ENCODE measurements at places on chromosomes 16 and 17.

GRCh38 chr16:27538528-27538927, 11.2 kb downstream of the GTF3C1 start:
- no peak for DNase-seq

DNA sequence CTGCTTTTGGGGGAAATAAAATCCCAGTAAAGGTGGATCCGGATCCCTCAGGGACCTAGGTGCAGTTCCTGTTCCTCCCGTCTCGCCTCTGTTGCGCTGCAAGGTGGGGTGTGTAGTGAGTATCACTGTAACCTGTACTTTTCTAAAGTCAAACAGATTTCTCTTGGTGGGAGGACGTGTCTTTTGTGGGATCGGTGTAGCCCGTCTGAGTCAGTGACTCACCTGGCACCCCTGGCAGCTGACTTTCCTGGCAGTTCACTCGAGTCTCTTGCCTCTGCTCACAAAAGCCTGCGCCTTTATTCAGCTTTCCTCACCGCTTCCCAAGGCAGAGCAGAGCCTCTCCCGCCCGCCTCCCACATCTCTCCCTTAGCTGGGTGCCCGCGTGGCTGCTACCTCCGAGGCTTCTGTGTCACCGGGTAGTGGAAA, 85.7 kb downstream of the CMIP start:
- no peak for DNase-seq

DNA sequence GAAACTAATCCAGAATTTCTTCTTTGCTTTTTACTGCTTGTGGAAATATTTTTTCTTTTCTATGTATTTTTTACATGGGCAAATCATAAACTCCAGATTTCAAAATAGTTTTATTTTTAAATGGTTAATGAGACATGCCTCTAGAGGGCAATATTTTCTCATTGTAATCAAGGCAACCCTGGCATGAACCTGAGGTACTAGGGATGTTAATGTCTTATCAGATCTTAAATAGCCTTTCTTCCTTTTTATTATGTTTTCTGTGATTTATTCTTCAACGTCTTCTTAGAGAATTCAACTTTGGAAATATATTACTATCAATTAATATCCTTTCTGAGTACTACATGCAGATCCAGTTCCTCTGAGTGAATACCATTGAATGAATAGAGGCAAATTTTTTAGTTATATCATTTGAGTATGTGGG, 324.7 kb downstream of the BCAS3 start:
- DNase-seq, result no peak

DNA sequence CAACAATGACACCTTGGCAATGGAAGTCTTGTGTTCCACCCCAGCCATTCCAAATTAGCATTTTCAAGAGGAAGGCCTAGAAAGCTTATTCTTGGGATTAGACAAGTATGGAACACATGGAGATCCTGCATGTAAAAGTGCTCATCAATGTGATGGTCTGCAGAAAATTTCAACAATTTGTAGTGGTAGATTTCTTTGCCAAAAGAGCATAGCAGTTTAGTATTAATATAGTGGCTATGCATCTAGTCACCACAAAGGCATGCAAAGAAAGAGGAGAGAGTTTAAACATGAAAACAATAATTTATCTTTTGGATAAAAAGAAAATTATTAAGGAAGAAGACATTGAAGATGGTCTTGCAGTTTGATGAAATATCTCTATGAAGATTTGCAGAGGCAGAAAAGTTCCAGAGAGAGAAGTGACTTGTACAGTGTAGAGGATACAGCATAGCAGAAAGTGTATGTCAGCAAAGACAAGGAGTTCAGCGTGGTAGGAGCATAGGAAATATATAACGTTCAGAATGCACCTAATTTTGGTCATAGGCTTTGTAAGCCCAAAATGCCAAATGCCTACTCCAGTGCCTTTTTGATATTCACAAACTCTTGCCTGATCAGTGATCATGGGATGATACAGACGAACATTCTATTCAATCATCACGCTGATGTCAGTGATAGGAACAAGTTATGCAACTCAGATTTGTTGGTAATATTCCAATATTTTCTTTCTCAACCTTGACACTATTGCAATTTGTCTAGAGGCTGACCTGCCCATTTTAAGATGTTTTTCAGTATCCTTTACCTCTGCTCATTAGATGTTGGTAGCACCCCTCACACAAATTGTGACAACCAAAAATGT, 727.9 kb upstream of the SOX9 start:
- no peak for DNase-seq

- DNase-seq, result no peak
These were observed 12.7 kb downstream of the CDK5RAP3 start for GRCh38 chr17:47983492-47984223.

DNA sequence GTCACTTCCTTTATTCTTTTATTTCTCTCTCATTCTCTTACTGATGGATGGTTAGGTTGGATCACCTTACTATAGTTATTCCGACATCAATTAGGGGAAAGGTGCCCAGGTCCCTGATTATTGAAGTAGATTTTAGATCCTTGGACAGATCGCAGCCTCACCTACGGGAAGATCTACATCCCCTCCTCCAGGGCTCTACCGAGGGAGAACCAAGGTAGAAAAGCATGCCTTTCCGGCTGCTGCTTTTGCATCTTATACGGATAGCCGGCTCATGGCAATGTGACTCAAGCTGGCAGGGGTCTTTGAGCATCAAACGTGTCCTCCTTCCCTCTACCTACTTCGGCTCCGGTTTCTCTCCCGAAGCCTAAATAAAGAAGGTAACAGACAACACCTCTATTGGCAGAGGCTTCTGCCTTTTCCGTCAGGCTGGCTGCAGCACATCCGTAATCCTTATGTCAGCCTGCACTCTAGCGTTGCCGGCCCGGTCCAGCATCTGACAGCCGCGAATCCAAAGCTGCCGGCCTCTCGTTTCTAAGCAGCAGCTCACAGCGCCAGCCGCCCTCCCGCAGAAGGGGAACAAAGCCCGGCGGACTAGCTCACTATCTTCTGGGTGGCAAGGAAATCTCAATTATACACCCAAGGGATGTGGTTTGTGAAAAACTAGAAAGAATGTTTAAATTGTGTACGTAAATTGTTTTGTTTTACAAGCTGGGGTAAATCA, 46.9 kb downstream of the IRX6 start:
- DNase-seq, result no peak

DNA sequence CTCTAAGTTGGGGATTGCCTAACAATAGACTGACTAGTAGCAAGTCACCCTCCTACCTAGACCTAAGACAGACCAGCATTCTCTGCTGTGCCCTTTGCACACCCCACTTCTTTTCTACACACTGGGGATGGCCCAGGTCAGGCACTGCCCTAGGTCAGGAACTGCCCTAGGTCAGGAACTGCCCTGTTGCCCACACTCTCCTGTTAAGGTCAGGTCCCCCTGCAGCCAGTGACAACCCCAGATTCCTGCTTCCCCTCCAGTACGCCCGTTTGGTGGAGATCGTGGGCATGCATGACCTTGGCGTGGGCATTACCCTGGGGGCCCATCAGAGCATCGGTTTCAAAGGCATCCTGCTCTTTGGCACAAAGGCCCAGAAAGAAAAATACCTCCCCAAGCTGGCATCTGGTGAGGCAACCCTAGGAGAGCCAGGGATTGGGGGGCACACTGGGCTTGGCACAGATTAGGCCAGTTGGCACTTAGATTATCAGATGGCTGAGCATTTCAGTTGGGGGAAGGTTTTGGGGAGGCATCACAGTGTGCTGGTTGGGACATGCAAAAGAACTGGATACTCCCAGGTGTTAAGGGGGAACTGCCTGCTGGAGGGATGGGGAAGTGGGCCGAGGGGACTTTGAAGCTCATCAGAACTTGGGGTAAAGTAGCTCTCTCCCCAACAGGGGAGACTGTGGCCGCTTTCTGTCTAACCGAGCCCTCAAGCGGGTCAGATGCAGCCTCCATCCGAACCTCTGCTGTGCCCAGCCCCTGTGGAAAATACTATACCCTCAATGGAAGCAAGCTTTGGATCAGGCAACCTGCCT, 1.7 kb downstream of the ACADVL start:
- DNase-seq, result no peak

GRCh38 chr17:51778842-51779241, 379.7 kb downstream of the CA10 start:
- no peak for DNase-seq

GRCh38 chr16:87221633-87222032, 95.6 kb downstream of the C16orf95 start:
- DNase-seq, result no peak

GRCh38 chr16:3738128-3738527, 20.8 kb upstream of the TRAP1 start:
- no peak for DNase-seq

- peak; percentile 9 for DNase-seq
These were observed 182.0 kb downstream of the SEC14L1 start for GRCh38 chr17:77322514-77323412.

- DNase-seq, result no peak
These were observed 1.5 kb downstream of the HOXB3 start for GRCh38 chr17:48588528-48588927.

DNA sequence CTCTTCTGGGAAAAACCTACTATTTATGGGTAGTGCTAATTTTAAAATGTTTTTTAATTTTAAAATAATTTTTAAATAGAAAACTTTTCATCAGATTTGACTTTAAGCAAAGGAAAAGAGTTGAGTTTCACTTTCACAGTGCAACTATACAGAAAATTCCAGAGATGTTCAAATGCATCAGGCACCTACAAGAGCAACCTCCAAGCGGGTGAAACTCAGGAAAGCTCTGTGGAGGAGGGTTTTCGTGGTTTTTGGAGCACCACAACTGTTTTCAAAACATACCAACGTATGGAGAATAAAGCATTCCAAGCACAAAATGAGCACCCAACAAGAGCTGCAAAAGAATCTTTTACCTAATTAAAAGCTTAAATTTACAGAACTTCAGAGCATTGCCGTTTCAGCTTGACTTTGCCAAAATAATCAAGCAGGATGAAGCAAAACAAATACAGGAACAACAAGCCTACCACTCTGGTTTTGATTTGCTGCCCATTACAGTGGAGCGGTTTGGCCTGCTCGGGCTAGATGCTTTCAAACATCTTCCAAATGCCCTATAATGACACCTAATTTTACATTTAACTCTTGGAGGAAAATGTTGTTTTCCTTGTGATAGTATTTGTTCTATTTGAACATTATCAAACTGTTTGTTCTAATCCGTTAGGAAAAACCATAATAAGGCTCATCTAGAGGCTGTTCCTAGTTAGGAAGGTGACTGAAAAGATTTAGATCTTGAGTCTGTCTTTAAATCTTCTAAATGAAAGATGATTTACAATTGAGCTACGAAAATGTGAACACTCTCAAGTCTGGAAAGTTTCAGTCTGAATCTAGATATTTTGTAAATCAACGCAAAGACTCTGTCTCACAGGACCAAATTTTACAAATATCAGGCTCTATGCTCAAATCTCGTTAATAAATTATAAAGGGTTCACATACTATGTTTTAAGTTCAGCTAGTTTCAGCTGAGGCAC, 34.5 kb downstream of the NACA2 start:
- no peak for DNase-seq

DNA sequence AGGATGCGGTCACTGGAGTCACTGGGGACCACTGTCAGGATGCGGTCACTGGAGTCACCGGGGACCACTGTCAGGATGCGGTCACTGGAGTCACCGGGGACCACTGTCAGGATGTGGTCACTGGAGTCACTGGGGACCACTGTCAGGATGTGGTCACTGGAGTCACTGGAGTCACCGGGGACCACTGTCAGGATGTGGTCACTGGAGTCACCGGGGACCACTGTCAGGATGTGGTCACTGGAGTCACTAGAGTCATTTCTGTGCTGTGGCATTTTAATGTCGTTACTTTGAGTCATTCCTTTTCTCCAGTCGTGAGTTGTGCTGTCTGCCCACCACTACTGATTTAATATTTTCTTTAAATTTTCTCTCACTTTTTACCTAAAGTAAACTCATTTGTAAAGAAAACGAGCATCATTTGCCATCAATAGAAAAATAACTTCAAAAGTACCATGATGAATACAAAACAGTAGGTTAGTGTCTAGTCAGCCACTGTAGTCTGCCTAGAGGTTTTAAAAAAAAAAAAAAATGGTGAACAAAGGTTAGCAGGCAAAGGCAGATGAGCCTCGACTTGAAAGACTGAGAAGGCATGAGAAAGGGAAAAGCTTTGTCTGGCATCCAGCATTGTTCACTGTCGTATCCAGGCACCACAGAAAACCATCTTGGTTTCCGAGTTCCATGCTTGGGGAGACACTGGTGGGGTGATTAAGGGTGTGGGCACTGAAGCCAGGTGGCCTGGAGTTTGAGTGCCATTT, 346.6 kb downstream of the SNX29 start:
- no peak for DNase-seq

GRCh38 chr16:78609402-78610274, 510.2 kb downstream of the WWOX start:
- no peak for DNase-seq

- no peak for DNase-seq
These were observed 34.1 kb upstream of the ENPP7 start for GRCh38 chr17:79696610-79696982.

DNA sequence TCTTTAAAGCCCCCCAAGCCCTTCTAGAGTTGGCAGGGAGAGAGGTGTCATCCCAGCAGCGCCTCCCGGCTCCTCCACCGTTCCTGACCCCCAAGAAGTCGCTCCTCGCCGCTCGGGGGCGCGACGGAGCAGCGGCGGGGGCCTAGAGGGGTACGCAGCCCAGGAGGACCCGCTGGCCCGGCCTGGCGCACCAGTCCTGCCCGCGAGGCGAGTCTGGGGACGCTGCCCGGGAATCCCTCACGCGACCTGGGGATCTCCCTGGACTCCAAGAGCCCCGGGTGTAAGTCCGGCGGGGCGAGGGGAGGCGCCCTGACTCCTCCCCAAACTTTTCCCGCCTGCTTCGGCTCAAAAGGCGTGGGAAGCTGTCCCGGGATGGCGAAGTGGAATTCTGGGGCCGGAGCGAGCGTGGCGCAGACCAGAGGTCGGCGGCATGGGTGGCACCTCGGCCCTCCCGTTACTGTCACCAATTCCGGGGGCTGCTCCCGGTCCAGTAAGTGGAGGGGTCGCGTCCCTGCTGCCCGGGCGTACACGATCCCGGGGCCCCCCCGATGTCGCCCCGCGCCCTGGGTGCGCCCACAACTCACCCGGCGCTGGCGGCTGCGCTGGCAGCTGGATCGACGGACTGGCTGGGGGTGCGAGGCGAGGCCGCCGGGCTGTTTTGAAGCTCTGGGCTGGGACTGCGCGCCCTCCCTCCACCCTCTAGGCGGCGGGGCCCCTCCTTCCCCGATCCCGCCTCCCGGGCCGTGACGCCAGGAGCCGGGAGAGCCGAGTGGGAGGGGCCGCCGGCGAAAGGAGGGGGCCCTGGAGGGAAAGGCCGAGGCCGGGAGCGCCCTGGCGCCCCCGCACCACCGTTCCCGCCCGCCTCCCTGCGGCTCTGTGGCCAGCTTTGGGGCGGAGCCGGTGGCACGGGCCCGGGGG, at the start of gene EMP2:
Gene EMP2 (minus strand): TSS at position 634 of the 918 bp plus-strand sequence. CDS start 32,981 bp downstream, outside the sequence.
- no peak for DNase-seq

- no peak for DNase-seq
These were observed 16.5 kb downstream of the FCSK start for GRCh38 chr16:70470927-70471341.

DNA sequence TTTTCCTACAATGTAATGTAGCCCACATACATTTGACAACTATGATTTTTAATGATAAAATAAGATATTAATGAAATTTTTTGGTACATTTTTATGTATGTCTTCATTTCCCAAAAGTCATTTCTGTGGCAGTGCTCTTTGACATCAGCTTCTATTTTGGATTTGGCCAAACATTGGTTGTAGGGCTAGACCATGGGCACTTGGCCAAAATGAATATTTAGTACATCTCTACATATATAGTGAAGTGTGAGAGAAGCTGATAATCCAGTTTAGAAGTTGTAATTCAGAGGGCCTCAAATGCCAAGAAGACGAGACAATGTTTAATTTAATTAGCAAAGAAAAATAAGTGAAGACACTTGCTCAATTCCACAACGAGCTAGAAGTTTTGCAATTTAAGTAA, 724.9 kb upstream of the SOX9 start:
- no peak for DNase-seq

GRCh38 chr17:41687828-41688640, 651 bp upstream of the EIF1 start:
- peak; percentile 67 for DNase-seq
